Mesendoderm (in vitro differentiated cells): ENCODE measurements at places on chromosomes 1 and 21.

DNA sequence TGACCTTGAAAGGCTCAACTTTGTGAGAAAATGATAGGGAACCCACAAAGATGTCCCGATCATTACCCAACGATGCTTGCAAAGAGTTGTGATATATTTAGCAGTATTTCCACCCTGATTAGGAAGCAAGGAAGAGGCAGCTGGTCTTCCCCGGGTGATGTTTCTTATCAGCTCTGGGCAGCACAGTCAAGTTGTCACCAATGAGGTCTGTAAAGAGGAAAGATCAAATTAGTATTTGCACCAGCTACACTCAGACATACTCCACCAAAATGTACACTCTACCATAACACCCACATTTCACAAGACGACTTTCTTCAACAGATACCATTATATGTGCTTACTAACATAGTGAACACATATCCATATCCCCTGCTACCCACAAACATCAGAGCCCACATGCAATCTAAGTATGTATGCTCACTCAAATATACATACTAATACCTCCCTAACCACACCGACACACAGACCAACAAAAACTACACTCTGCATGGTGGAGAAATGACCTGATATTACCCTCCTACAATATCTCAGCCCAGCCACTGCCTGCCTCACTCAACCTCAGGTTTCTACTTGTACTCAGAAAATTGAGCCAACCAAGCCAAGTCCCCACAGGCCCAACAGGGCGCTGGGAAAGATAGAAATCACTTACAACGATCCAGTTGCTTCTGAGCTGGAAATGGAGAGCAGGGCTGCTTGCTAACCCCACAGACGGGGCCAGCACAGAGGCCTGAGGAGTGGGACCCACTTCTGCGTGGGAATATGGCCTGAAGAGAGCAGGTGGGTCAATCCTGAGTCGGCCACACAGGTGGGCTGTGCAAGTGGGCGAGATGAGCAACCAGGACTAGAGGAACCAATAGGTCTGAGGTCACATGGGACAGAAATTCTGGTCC, 4.6 kb upstream of the BTG2 start:
- no peak for DNase-seq

- DNase-seq, result peak; percentile 45
Measured at GRCh38 chr1:6272868-6273267, 12.0 kb upstream of the GPR153 start.

GRCh38 chr21:27675306-27675705, 708.4 kb upstream of the ADAMTS5 start:
- DNase-seq, result no peak

DNA sequence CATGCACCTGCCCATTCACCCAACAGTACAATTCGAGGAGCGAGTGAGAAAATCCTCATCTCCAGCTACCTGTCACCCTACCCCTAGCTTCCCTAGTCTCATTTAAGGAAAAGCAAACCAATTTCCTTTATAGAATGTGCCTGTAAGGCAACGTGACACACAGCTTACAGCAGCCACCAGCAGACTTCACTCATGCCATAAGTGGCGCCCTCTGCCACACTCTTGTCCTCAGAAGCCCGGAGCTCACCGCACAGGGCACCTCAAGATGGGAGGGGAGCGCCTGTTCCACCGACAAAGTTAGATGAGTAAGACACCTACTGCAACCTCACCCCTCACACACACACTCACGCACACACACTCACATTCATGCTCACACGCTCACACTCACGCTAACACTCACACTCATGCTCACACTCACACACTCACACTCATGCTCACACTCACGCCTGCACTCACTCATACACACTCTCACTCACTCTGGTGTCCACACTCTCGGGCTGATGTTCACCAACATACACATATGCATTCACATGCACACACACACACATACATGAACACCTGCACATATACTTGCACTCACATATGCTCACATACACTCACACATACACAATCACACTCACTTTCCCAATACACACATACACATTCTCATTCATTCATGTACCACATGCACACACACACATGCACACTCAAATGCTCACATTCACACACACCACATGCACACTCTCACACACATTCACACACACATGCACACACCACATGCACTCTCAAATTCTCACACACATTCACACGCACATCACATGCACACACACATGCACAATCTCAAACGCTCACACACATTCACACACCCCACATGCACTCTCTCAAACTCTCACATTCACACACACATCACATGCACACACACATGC, 170.7 kb downstream of the PSMG1 start:
- no peak for DNase-seq

- DNase-seq, result no peak
Measured at GRCh38 chr1:185488808-185489207, 171.8 kb upstream of the IVNS1ABP start.

DNA sequence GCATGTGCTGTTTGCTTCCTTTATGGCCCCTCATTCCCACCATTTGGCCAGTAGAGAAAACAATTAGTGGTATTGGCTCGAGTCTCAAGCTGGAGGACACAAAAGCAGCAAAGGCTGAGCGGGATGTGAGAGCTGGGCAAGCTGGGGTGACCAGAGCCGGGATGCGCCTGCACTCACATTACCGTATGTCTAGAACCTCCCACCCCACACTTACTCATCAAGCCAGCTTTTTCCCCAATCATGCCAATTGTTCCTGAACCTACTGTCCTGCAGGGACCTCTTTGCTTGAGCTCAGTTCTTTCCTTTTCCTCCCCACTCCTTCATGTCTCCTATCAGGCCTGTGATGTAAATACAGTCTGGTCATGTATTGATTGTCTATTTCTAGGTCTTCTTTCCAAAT, 45.9 kb downstream of the KIRREL1 start:
- no peak for DNase-seq

DNA sequence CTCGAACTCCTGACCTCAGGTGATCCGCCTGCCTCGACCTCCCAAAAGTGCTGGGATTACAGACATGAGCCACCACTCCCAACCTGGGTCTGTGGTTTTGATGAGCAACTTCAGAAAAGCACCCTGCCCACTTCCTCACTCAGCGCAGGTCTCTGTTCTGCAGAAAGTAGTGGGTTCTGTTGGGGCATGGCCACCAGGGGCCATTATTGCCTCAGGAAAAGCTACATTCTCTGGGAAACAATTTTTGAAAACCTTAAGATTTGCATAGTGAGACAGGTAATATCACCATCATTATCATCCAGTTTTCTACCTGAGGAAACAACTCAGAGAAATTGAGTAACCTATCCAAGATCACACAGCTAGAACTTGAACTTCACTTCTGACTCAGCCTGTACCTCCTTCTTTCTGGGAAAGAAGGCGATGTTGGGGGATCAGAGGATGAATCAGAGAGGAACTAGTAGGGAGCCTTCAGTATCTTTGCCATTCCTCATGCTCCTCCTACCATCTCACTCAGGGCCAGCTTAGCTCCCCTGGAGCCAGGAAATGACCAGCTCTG, 7.1 kb upstream of the NES start:
- no peak for DNase-seq

GRCh38 chr1:177984136-177984525, 14.3 kb upstream of the SEC16B start:
- peak; percentile 83 for DNase-seq

DNA sequence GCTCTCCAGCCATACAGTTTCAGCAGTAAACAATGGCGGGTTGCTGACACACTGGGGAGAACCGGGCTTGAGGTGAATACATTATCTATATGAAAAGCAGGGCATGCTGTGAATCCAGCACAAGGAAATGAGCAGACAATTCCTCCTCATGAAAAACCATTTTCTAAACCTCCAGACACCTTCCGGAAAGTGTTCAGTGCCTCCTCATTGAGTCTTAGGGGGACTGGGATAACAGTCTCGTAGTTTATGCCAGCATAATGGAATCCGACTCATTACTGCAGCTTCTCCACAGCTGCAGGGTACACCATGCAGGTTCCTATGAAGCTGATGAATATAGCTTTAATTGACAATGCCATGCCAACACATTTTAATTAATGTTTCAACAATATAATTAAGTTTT, 284.1 kb downstream of the BACH1 start:
- DNase-seq, result no peak

- DNase-seq, result no peak
Measured at GRCh38 chr1:205601205-205601604, 30.6 kb downstream of the ELK4 start.

DNA sequence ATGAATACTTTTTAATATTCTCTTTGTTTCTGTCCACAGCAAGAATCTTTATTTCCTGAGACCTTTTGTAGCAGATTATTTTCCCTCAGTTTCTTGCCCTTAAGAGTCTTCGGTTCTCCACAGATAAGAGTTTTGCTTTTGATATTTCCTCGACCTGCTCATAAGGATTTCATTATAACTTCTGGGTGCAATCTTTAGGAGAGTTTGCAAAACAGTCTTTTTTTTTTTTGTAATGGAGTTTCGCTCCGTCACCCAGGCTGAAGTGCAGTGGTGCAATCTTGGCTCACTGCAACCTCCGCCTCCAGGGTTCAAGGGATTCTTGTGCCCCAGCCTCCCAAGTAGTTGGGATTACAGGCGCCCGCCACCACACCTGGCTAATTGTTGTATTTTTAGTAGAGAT, 10.1 kb upstream of the UBE4B start:
- no peak for DNase-seq

DNA sequence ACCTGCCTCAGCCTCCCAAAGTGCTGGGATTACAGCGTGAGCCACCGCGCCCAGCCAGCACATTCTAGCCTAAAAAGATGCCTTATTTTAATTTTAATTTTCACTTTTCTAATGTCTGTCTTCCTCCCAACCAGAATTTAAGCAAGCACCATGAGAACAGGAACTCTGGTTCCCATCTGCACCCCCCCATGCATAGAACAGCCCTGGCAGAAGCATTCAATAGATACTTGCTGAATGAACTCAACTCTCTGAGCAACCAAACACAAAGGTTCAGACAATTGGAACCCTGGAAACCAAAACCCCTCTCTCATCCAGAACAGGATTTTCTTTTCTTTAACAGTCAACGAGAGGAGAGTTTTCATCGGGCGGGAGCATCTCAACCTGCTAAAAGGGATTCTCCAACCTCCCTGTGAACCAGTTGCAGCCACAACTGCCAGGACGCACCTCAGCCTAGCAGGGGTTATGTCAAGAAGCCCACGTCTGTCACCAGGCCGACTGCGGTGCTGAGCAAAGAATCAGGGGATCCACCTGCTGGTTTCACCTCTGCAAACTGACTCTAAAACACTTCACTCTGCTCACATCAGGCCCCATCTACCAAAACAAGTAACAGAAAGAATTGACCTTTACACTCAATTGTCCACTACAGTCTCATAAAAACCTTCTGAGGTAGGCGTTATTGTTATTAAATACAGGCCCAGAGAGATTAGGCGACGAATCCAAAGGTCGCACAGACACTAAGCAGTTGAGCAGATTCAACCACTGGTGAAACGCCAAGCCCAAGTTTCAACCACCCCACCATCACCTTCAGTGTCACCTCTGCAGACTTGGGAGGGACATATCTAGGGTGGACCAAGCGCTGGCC, 1.7 kb downstream of the KIAA2013 start:
- no peak for DNase-seq

DNA sequence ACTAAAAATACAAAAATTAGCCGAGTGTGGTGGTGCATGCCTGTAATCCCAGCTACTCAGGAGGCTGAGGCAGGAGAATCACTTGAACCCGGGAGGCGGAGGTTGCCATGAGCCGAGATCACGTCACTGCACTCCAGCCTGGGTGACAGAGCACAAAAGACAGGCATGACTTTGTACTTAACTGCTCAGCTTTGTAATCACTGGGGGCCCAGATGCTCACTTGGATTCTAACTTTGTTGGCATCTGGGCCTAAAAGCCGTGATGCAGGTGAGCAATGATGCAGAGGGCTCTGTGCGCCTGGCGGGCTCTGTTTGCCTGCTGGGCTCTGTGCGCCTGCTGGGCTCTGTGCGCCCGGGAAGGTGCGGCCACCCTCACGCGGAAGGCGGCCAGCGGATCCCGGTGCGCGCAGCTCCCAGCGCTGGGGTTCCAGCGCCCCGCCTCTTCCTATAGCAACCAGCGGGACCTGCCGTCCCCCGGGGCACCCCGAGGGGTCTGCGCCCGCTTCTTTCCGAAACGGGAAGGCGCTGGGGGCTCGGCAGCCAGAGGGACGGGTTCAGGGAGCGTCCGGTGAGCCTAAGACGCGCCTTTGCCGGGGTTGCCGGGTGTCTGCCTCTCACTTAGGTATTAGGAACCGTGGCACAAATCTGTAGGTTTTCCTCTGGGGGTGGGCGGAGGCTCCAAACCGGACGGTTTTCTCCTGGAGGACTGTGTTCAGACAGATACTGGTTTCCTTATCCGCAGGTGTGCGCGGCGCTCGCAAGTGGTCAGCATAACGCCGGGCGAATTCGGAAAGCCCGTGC, 31.7 kb downstream of the PRMT2 start:
- peak; percentile 49 for DNase-seq

- no peak for DNase-seq
Measured at GRCh38 chr1:33182896-33183295, 1.1 kb upstream of the TRIM62 start.

- DNase-seq, result no peak
Measured at GRCh38 chr1:179187043-179187442, 42.4 kb downstream of the ABL2 start.

GRCh38 chr21:31283025-31283424, 61.0 kb downstream of the TIAM1 start:
- no peak for DNase-seq

GRCh38 chr1:9312168-9312720, 19.6 kb downstream of the SPSB1 start:
- DNase-seq, result no peak

DNA sequence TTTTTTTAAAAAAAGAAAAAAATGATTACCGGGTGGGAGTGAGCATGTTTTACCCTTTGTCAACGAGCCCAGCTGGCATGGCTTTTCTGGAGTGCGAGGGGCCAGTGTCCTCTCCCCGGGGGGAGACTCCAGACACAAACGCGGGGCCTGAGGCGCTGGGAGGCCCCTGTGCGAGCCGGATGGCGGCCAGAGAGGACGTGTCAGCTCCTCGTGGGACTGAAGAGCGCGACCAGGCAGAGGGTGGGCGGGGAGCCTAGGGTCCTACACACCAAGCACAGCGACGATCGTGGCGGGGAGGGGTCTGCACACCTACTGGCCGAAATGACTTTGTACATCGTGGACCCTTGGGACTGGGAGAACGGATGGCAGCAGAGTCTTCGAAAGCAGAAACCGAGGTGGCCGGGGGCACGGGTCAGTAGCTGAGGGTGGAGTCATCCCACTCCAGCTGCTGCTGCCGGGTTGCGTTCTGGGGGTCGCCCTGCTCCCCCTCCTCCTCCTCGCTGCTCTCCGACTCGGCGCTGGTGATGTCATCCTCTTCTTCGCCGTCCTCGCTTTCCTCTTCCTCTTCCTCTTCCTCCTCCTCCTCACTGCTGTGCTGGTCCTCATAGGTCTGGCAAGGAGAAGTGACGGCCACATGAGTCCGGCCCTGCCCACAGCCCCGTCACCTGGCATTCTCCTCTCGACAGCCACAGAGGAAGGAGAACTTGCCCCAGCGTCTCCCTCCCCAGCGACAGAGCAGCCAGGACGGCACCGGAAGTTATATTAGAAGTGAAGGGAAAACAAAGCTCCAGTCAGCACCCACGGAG, 78.8 kb downstream of the PIK3CD start:
- no peak for DNase-seq

GRCh38 chr1:212529211-212529741, 79.3 kb upstream of the ATF3 start:
- DNase-seq, result no peak
